Activated naive CD8-positive, alpha-beta T cell treated with anti-CD3 and anti-CD28 coated beads for 36 hours (primary cell): ENCODE measurements at places on chromosomes 1 and 21. TPM values are rescaled to one million over a fixed set of nuclear protein-coding genes. Genes with fewer than 3 reads are reported as not detected.

DNA sequence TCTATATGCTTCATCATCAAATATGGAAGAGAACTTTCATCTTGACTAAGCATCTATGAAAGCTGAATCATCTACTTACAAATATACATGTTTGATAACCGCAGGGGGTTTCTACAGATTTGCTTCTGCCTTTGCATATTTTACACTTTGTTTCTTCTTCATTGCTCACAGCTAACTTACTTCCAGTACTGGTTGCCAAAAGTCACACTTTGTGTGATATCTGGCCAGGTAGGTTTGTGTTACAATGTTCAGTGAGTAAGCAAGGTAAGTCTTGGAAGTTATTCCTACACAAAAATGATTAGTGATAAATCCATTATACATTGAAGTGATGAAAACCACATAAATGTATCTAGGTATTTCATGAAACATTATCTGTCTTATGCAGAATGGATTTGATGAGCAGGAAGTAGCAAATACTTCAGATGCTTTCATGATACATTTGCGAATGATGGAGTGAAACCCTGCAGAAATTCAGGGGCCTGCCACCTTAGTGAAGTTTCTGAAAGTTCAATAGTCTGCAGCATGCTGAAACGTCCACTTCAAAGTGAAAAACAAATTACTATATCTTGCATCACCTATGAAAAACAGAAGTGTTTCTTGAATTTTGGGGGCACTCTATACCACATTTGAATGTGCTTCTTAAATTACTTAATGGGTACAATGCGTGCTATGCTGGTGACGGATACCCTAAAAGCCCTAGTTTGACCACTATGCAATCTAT is 187.3 kb downstream of the ATP6V1G3 start:
- DNase-seq: no peak

CR1 gene
- not detected for total RNA-seq

DNA sequence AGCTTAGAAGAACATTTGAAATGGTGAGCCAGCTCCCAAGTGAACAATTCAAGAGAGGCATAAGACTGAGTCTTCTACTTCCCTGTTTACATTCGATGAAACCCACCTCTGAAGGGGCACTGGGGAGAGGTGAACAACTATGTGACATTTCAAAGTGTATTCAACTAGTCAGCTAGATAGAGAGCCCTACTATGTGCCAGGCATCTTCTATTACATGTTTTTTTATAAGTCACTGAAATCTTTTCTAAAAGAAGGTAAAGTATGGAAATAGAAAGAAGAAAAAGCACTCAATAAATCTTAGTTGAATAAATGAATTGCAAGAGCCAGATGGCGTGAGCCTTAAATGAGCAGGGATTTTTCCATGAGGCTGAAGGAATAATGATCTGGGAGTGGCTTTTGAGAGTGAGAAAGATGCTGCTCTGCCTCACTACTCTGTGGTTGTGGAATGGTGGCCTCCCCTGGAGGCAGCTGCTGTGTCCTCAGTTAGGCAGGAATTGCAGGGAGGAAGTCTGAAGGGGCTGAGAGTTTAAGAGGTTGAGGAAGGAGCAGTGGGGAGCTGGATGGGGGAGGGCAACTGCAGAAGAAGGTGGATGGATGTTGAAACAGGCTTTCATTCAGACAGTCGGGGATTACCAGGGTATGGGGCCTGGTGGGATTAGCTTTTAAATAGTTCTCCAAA is 10.4 kb upstream of the PTPRF start:
- no peak for DNase-seq

DNA sequence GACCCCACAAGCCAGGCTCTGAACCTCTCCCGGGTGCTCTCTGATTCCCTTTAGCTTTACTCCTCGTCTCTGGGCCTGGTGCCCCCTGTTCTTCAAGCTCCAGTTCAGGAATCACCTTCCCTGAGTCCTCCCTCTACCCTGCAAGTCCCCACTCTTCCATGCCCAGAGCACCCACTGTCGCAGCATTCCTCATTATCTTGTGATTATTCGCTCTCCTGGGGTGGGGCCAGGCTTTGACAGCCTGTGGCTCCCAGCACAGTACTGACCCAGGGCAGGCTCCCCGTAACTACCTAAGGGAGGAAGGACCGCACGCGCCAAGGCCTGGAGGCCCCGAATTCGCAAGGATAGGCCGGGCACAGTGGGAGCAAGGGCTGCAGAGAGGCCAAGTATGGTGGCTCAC is 734 bp upstream of the C1orf210 start:
- DNase-seq: no peak

HOOK1 gene
- 12.9 TPM for total RNA-seq

DNA sequence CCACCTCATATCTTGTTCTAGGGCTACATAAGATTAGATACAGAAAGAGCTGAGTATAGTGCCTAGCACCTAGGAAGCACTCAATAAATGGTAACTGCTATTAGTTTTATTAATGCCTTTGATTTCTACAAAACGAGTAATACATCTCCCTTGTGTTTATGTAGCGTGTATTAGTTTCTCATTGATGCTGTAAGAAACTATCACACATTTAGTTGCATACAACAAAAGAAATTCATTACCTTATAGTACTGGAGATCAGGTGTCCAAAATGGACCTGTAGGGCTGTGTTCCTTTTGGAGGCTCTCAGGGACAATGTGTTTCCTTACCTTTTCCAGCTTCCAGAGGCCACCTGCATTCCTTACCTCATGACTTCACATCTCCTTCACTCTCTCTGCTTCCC is 961 bp upstream of the ERO1B start:
- no peak for DNase-seq

DNA sequence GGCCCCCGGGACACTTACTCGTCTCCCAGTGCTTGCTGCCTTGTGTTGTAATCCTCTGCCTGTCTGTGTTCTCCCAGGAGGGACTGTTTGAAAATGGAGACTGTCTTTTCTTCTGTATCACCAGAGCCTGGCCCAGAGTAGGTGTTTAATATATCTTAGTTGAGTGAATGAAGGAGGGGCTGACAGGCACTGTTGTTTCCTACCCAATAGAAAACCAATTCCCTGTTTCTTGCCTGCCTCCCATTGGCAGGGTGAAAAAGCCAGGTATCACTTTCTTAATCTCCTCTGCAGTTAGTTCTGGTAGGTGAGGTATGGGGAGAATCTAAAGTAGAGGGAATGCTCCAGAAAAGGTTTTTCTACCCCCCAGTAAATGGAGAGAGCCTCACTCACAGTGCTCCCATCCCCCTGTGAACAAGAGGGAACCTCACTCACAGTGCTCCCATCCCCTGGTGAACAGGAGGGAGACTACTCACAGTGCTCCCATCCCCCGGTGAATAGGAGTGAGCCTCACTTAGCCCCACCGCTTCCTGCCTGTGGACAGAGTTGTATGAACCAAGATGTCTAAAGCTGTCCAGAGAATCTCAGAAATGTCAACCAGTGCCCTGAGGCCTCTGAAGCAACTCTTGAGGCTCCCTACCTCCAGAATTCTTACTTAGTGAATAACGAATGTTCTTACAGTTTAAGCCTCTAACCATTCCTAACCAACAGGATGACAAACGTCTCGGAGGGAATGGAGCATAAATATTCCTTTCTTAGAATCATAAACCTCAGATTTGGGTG is at the start of gene GJA5:
Gene GJA5, minus strand, starts transcription at position 122 of the 780 bp plus-strand sequence. CDS start 1,364 bp downstream, outside the sequence.
- no peak for DNase-seq

GRCh38 chr1:71944006-71944405 is 338.3 kb downstream of the NEGR1 start:
- DNase-seq: no peak

CD53 gene
- total RNA-seq: 191 TPM

DNA sequence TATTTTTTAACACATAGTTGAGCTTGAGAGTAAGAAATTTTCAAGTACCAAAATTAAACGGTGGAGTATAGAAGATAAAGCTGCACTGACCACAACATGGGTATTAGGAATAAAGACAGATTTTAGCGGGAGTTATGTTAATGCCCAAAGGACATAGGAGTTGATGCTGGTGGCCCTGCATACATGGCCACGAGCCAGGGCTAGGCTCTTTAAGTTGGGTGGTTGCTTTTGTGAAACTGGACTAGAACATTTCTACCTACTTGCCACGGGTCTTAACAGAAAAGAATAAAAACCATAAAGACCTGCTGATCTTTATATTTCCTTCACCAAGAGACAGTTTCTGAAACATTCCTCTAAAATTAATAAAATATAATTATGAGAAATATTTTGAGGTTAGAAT is 14.9 kb downstream of the EDEM3 start:
- DNase-seq: no peak

CRYBG2 gene
- total RNA-seq: 4.9 TPM

PLXNA2 gene
- 0.08 TPM for total RNA-seq

OR2L3 gene
- total RNA-seq: not detected

- no peak for DNase-seq
Measured at GRCh38 chr1:152565115-152565514, 1.5 kb downstream of the LCE3E start.

- no peak for DNase-seq
Measured at GRCh38 chr1:19138331-19138730, 71.7 kb downstream of the UBR4 start.
